Chondrocyte (in vitro differentiated cells): ENCODE measurements at places on chromosomes 5 and 9. TPM values are rescaled to one million over a fixed set of nuclear protein-coding genes. Genes with fewer than 3 reads are reported as not detected.

GRCh38 chr9:20985851-20986600 lies 45.4 kb downstream of the HACD4 start:
- DNase-seq, result no peak
- H3K4me1 ChIP-seq, result peaks cover 55% of the 10 kb centered on the region
- no peak overlapping the region for H3K4me3 ChIP-seq
- peaks cover 11% of the 10 kb centered on the region for H3K36me3 ChIP-seq

Gene CD180
- not detected in 3 replicates for total RNA-seq

Gene CDX1
- 0.44 to 0.57 TPM in 2 of 3 replicates, not detected in the other for total RNA-seq

- no peaks in the 10 kb centered on the region for H3K27me3 ChIP-seq
- DNase-seq, result peak; percentile 86
- peaks cover 9% of the 10 kb centered on the region for H3K4me1 ChIP-seq
Observed at GRCh38 chr9:137787786-137788505, 89.6 kb upstream of the CACNA1B start.

Gene PCDHA6
- total RNA-seq, result 20.5 to 23.5 TPM (median 20.6 TPM) in 3 replicates
